DMS53 (cell line): ENCODE measurements at places on chromosomes 1 and 21.

DNA sequence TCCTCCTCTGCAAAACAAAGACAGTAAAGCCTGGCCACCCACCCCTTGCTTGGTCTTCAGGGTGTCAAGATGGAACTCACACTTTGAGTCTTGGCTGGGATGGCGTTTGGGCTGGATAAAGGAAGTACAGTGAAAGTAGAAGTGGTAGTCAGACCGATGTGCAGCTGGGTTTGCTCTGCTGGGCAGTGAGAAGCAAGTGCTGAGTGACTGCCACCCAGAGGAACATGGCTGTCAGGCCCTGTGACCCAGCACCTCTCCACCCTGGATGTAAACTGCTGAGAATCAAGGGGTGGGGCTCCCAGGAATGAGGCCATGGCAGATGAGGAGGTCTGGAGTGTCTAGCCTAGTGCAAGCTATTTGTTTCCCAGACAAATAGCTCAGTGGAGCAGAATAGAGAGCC is 51.2 kb downstream of the POFUT2 start:
- no peak for DNase-seq

DNA sequence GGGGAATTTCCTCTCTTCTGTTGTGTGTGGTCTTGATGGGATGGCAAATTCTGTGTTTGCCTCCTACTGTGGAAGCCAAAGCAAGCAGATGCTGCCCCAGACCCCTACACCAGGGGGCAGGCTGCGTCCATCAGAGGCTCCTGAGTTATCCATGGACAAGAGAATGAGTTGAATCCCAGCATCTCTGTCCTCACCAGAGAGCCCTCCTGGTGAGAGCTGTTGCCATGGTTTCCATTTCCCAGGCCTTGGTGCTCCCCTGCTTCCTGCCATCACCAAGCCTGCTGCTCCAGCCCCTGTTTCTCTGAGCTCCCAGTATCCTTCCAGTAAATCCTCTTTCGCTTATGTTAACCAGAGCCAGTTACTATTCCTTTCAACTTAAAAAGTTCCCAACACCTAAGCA is 20.4 kb upstream of the GNG12 start:
- peak; percentile 97 for DNase-seq

- peak; percentile 47 for DNase-seq
Measured at GRCh38 chr1:176448340-176448739, 14.6 kb upstream of the PAPPA2 start.

GRCh38 chr1:178933709-178934490 is 63.0 kb upstream of the ANGPTL1 start:
- no peak for DNase-seq

- DNase-seq = no peak
Measured at GRCh38 chr1:82879701-82880305, 1079.1 kb downstream of the ADGRL2 start.

DNA sequence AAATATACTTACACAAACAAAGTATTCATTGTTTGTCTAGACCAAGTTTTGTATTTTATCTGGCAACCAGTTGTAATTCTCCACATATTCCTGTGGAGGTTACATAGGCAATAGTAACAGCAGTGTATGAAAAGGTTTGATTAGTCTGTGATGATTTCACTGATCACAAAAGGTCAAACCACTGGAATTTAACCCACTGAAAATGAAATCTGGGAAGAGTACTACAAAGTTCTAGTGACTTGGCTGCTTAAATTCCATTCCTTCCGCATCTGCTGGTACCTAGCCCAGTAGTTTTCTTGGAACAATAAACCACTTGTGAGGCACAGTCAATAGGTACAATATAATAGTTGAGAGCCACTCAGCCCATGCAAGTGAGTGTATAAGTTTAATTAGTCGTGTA is 205.4 kb downstream of the NFIA start:
- DNase-seq = no peak

GRCh38 chr1:87399701-87400100 is 71.0 kb downstream of the LMO4 start:
- no peak for DNase-seq

DNA sequence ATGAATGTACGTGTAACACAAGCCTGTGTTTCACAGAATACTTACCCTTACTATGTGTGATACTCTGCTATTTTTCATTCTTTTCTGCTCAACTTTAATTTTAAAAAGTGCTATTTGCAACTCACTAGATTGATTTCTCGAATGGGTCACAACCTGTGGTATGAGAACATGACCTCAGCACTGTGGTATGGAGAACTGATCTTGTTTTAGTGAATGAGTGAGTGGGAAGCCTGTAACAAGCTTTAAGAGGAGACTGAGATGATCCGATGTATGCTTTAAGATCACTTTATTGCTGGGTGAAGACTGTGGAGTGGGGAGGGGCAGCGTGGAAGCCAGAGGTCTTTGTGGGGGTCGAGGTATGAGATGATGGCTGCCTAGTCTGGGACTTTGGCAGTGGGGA is 21.6 kb downstream of the MECR start:
- no peak for DNase-seq

GRCh38 chr21:35025206-35026152 is 23.6 kb downstream of the RUNX1 start:
- no peak for DNase-seq

- peak; percentile 83 for DNase-seq
Measured at GRCh38 chr1:31701091-31701736, 2.6 kb downstream of the COL16A1 start.

- DNase-seq = no peak
Measured at GRCh38 chr1:32274646-32275340, 17.1 kb upstream of the HDAC1 start.

DNA sequence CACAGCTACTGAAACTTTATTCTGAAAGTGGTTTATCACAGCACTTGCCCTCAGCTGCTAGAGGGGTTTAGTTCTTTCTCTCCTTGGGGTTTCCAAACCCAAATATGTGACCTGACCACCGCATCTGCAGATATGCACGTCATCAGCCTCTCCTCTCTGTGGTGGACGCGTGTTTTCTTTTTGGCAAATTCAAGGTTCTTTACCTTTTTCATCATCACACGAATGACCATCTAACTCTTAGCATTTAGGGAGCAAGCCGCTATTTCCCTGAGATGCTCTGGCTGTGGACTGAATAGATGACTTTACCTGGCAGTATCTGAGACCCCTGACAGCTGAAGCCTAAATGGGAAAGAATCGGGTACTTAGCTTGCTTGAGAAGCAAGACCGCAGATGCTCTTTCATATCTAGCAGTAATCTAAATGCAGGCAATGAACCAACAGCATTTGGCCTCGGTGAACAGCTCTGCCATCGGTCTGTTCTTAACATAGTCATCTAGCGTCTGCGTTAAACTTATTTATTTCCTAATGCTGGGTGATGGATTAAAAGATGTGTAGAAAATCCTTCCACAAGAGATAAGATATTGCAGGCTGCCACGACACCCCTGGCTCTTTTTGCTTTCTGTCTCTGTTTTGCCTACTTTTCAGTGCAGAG is 463.4 kb downstream of the CAMTA1 start:
- no peak for DNase-seq

DNA sequence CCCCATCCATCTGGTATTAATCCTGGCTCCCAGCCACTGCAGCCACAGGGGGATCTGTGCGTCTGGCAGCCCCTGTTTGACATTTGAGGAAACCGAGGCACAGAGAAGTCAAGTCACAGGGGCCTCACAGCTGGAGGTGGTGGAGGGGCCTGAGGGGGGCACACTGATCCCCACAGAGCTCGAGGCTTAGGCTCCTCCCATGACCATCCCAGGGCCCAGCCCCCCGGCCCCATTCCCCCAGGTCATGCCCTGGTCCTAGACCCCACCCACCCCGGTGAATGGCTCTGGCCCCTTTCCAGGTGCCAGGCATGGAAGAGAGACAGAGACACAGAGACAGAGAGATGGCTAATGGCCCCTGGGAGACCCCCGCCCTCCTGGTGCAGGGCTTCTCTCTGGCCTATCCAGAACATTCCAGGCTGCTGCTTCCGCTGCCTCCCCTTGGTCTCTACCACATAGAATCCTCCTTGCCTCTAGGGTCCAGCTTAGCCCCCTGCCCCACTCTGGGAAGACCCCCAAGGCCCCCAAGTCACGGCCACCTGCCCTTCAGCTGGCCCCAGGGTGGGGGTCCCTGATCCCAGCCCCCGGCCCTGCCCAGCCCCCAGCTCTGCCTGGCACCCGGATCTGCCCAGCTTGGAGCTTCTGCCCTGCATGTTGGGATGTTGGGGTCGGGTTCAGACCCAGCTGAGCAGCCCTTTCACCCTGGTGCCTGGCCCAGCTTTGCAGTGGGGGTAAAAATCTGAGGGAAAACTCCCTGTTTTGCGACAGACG is 29.2 kb upstream of the LRRC3 start:
- no peak for DNase-seq

GRCh38 chr21:33668180-33668579 is 25.9 kb downstream of the ITSN1 start:
- DNase-seq = no peak

DNA sequence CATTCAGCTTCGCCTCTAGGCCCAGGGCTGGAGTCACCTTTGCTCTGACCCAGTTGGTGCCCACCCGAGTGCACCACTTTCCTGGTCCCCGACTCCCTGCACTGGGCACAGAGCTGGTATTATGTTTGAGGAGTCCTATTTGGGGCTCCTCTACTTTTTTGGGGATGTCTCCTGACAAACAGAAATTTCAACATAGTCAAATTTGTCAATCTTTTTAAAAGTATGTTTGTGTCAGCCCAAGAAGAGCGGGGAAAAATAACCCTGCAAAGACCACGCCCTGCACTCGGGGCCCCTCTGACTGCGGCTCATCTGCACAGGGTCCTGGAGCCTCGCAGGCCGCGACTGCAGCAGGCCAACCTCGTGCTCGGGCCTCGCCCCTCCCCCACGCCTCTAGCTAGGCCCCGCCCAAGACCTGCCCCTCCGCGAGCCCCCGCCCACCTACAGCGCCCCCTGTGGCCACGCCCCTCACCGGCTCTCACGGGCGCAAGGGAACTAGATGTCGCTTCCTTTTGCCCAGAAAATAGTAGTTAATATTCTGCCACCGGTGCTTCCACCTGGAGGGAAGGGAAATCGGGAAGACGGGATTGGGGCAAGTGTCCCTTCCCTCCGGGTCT is 11.4 kb downstream of the FAM229A start:
- DNase-seq = peak; percentile 93

- DNase-seq = peak; percentile 91
Measured at GRCh38 chr1:91282695-91283420, 121.8 kb downstream of the HFM1 start.

DNA sequence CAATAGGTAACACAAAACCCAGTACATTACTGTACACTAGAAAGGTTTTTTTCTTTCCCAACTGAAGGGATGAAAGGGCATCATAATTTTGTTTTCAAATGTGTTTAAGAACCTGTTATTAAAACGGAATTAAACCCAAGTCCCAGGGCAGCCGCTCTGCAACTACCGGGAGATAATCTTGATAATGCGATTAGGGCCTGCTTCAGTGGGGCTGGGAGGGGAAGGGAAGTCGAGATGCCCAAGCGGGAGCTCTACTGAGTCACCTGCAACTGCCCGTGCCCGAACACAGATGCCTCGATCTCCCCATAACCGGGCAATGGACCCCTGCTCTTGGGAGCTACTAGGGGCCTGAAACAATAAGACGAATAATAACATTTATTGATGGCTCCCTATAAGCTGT is 61.4 kb downstream of the KAZN start:
- DNase-seq = no peak

GRCh38 chr1:222994511-222995235 is 148.4 kb downstream of the TLR5 start:
- no peak for DNase-seq

GRCh38 chr1:223878598-223879325 is 33.0 kb upstream of the TP53BP2 start:
- no peak for DNase-seq

DNA sequence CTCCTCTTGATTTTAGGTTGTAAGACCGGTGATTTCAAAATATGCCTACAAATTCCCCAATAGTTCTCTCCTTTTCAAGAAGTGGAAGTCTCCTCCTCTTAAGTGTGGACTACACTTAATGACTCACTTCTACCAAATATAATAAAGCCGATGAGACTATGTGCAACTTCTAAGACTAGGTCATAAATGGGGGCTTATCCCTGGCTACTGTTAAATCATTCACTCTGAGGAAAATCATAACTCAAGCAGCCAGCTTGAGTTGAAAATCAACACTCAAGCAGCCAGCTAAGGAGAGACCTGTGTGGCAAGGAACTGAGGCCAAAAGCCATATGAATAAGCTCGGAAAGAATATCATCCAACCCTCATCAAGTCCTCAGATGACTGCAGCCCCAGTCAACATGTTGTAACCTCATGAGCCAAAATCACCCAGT is 49.6 kb upstream of the PSMG1 start:
- DNase-seq = no peak

- no peak for DNase-seq
Measured at GRCh38 chr1:84939761-84940160, 46.8 kb upstream of the LPAR3 start.

DNA sequence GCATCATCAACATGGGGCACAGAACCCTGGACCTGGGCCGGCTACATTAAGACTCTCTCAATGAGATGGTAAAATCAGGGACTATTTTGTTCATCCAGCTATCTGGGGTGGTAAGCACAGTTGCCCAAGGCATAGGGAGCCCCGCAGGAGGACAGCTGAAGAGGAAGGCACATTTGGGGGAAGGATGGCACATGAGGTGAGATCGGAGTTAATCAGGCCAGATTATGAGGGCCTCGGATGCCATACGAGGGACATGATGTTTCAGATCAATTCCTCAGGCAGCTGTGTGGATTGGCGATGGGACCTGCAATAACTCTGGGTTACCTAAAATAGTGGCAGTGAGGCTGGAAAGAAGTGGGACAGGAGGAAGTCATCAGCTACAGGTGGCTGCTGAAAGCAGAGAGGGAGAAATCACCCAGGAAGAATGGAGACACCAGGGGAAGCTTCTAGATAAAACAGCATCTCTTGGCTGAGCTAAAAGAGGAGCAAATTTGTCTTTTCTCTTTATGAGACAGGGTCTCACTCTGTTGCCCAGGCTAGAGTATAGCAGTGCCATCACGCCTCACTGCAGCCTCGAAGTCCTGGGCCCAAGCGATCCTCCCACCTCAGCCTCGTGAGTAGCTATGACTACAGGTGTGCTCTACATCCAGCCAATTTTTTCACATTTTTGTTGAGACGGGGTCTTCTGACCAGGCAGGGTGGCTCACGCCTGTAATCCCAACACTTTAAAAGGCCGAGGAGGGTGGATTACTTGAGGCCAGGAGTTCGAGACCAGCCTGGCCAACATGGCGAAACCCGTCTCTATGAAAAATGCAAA is 21.1 kb downstream of the TOMM20 start:
- no peak for DNase-seq

GRCh38 chr1:183571678-183572268 is 18.5 kb downstream of the NCF2 start:
- DNase-seq = no peak
